ENCODE measurements at places on chromosomes 3 and 15.

DNA sequence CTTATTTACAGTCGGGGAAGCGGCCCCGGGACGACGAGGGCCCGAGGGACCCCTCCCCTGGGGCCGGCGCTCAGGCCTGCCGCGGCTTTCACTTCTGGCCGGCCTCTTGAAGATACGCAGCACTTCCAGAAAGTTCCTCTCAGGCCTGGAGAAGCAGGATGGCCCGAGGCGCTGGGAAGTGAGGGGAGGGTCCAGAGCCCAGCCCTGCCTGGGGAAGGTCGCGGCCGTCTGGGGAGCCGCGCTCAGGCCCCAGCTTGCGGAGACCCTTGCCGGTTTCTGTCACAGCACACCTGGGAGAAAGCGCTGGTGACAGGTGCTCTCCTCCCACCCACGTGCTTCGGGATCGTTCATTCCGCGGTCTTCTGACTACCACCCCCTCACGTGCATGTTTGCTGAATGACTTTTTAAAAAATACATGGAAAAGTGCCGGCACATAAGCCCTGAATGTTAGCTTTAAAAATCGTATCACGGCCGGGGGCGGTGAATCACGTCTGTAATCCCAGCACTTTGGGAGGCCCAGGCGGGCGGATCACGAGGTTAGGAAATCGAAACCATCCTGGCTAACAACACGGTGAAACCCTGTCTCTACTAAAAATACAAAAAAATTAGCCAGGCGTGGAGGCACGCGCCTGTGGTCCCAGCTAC is 727 bp upstream of the TM2D3 start:
- DNase-seq, result peak; percentile 10

- no peak for DNase-seq
Observed at GRCh38 chr15:56232058-56232457, 11.6 kb downstream of the RFX7 start.

- no peak for DNase-seq
Observed at GRCh38 chr3:40504636-40505430, 1.0 kb upstream of the ZNF620 start.

GRCh38 chr15:80326270-80326669 is 74.3 kb upstream of the CTXND1 start:
- no peak for DNase-seq

DNA sequence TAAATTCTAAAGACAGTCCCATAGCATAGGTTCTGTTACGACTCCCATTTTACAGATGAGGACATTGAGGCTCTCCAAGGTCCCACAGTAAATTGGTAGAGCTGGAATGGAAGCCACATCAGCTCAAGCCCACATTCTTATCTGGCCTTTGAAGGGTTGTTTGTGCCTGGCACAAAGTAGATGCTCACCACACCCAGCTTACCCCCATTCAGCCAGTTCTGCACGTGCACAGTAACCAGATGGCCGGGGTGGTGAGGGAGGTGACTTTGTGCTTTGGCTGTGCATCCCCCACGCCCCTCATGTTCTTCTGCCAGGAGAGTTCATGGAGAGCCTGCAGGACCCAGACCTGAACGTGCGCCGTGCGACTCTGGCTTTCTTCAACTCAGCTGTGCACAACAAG is 16.2 kb downstream of the RPL32 start:
- DNase-seq, result no peak

DNA sequence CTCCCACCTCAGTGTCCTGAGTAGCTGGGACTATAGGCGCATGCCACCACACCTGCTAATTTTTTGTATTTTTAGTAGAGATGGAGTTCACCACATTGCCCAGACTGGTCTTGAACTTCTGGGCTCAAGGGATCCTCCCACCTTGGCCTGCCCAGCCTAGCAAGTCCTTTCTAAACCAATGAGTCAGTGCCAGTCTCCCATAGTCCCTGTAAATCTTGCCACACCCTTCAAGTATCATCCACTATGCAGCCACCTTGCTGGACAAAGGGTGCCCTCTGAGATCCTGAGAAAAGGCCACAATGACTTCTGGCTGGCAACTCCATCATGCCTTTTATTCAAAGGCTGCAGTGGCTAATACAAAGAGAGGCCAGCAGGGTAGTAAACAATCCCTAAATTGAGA is 184.0 kb downstream of the ABHD5 start:
- DNase-seq, result no peak

DNA sequence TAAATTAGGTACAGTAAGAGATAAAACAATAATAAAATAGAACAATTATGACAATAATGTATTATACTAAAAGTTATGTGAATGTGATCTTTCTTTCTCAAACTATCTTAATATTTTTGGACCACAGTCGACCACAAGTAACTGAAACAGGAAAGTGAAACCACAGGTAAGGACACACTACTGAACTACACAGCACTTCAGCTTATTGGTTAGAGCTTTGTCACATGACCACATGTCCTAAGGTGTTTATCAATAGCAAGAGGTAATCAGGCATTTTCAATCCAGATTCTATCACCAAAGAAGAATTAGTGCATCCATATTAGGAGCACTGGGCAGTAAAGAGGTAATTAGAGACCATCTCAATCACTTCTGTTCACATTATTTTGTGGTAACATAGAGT is 392.8 kb downstream of the RSL24D1 start:
- no peak for DNase-seq

DNA sequence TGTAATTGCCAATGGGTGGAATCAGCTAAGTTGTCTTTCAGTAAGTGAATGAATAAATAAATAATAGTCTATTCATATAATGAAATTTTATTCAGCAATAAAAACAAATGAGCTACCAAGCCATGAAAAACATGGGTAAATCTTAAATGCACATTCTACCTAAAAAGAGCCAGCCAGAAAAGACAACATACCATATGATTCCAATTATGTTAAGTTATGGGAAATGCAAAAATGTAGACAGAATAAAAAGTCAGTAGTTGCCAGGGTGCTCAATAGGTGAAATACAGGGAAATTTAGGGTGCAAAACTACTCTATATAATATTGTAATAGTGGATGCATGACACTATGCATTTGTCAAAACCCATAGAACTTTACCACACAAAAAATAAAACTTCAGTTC is 277.2 kb upstream of the EPHA6 start:
- no peak for DNase-seq

DNA sequence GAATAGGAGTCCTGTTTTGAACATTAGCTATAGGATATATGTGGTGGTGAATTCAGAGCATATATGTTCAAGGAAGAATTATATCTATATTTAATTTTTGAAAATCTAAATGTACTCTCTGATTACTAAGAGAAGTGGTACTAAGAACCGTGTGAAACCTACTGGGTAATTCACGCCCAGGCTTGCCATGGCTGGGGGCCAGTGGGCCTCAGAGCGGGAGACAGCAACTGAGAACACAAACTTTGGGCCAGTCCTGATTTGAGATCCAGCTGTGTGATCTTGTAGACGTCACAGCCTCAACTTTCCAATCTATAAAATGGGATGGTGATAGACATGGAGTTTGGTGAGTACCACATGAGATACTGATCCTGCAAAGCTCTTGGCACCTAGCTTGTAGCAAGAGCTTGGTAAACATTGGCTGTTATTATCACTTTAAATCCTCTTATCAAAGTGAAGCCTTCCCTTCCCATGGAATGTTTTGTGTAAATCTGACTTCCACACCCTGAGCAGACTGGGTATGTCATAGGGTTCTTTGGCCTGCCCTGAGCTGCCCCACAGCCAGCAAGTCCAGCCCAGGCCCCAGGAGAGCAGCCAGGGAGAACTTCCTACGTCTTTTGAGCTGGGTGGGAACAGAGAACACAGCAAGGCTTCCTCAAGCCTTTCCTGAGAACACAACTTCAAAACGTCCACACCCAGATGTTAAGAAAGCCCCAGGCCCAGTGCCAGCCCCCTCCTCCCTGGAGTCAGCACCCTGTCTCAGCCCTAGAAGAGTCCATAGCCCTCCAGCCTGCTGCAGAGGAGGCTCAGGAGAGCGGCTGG is 8.2 kb upstream of the PAQR5 start:
- no peak for DNase-seq

- DNase-seq, result no peak
Observed at GRCh38 chr3:194312186-194312742, 38.9 kb downstream of the CPN2 start.

DNA sequence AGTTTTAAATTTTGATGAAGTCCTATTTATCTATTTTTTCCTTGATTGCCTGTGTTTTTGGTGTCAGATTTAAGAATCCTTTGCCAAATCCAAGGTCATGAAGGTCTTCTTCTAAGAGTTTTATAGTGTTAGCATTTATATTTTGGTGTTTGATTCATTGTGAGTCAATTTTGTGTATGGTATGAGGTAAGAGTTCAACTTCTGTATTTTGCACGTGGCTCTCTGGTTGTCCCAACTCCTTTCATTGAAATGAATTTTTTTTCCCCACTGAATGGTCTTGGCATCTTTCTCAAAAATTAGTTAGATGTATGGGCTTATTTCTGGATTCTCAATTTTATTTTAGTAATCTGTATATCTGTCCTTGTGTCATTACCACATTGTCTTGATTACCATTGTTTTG is 57.1 kb upstream of the STRIT1 start:
- DNase-seq, result no peak

DNA sequence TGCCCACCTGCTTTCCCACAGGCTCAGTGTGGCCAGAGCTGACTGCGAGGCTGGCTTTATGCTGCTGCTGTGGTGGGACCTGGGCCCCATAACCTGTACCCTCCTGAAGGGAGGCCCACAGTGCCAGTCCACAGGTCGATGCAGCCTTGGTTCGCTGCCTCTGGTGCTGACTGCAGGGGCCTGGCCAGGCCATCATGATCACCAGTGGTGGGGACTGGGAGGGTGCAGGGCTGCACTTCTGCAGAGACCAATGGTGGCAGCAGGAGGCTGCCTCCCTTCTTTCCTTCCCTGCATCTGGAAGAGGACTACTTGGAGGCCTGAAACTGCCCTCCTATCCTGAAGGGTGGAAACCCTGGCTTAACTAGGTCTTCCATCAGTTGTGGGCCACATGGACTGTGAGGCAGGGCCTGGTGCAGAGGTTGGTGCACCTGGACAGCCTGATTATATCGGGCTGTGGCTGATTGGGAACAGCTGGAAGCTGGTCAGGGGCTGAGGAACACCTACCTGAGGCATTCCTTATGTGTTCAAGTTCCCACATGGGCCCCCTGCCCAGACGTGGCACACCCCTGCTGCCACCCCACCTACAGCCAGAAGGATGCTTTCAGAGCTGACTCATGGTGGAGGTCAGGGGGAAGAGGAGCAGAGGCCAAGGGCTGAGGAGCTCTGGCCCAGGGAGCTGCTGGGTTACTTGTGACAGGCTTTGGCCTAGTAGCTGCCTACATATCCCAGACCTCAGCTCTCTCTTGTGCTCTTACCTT is 29.8 kb downstream of the POMGNT2 start:
- no peak for DNase-seq

DNA sequence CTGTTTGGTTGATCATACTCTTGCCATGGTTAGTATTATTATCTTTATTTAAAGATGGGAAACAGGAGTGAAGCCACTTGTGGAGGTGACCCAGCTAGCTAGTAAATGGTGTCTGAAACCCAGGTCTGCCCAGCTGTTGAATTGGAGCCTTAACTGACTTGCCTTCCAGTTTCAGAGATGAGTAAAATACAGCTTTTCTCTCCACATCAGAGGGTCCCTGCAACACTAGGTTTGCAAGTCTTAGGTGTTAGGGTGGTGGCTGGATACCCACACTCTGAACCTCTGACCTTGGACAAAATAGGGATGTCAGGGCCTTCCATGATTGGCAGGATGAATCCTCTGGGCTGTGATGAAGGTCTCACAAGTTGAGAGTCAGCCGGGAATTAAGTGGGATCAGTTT is 4.1 kb downstream of the FLNB start:
- DNase-seq, result no peak

DNA sequence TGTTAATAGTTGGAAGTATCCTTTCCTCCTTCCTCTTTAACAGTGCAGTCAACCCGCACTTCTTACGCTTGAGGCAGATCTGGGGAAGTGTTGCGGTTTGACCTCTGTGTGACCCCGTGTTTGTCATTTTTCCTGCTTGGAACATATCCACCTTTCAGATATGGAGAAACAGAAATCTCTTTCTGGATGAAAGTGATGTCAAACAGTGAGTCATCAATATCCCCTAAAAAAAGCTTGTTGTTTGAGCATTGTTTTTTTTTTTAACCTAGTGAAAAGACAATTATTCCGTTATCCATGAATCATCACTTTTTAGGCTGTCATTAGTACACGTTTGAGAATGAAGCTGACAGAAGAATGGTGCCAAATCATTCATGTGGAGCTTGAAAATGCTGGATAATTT is 293.7 kb downstream of the ARPP21 start:
- DNase-seq, result no peak

GRCh38 chr3:118810499-118811035 is 224.1 kb downstream of the IGSF11 start:
- DNase-seq, result peak; percentile 6

DNA sequence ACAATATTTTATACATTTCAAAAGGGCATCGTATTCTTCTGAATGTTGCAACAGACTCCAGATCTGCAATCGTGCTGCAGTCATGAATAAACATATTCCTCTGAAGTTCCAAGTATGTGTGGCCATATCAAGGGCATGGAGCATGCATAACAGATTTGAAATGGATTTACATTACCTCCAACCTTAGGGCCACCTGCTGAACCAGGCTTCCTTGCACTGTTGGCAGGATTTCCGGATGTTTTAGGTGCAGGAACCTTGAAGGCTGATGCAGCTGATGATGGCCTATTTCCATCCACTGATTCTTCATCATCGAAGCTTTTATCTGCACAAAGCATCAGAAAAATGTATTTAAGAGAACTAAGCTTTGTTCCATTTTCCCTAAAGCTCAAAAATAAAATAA is 73.5 kb downstream of the CLASP2 start:
- no peak for DNase-seq

DNA sequence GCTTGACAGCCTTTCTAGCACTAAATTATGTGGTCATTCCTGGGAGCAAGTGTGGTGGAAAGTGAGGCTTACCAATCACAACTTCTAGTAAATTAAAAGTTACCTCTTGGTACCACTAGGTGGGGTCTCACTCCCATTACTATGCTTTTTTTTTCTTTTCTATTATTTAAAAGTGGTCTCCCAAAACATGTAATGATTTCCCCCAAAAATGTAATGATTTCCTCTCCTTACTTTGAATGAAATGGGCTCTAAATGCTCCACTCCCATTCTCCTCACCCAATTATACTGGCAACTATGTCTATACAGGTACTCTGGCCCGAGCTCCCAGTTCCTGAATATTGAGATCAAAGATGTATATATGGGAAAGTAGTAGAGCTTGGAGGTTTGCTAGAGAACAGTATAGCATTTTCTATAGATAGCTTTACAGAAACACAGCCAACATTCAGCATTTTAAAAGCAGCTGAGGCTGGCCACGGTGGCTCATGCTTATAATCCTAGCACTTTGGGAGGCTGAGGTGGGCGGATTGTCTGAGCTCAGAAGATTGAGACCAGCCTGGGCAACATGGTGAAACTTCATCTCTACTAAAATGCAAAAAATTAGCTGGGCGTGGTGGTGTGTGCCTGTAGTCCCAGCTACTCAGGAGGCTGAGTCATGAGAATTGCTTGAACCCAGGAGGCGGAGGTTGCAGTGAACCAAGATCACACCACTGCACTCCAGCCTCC is 70.9 kb downstream of the DCUN1D1 start:
- DNase-seq, result peak; percentile 35

- no peak for DNase-seq
Observed at GRCh38 chr3:172877011-172877410, 126.5 kb downstream of the ECT2 start.

- DNase-seq, result no peak
Observed at GRCh38 chr3:174958671-174959328, 99.7 kb downstream of the NAALADL2 start.

Measured in CD4-positive, alpha-beta T cell treated with Interleukin-10 for 1 hour (primary cell).